ENCODE measurements at places on chromosomes 6 and 20. TPM values are rescaled to one million over a fixed set of nuclear protein-coding genes. Genes with fewer than 3 reads are reported as not detected.
A peak's percentile ranks its signal among the peaks of the same experiment; 100 is the strongest.

- no peak for DNase-seq
Measured at GRCh38 chr6:5090603-5091002, 5.5 kb downstream of the PPP1R3G start.

- DNase-seq: no peak
Measured at GRCh38 chr20:7879883-7880282, 60.4 kb downstream of the HAO1 start.

- peak; percentile 66 for DNase-seq
Measured at GRCh38 chr6:149840345-149841075, 23.6 kb downstream of the LRP11 start.

The SPTLC3 gene
- polyA plus RNA-seq: 0.05 TPM

DNA sequence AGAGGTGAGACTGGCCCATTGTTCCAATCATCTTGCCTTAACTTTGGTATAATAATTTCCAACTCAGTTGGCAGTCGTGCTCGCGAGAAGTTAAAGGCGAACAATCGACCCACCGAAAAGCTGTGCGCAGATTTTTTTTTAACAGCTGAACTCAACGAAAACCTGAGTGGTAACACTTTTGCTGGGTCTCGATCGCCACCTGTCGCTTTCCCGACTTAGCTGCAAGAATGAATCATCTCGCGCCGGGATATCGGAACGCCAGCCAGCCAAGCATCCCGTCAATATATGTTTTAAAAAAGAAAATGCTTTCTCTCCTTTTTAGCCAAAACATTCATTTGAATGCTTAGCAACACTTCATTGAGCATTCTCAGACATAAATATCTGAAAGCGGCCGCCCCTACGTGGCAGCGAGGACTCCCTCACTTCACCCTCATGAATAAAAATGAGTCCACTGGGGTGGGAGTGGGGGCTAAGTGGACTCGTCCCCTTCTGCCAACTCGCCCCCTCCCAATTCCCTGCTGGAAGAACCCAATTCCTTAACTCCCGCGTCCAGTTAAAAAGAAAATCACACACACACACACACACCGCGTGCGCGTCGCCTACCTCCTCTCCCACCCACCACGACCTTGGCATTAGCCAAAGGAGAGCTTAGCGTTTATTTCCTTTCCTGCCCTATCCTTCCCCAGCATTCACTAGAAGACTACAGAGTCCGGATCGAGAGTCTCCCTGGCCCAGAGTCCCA, 1.5 kb downstream of the COL12A1 start:
- DNase-seq: peak; percentile 90

DNA sequence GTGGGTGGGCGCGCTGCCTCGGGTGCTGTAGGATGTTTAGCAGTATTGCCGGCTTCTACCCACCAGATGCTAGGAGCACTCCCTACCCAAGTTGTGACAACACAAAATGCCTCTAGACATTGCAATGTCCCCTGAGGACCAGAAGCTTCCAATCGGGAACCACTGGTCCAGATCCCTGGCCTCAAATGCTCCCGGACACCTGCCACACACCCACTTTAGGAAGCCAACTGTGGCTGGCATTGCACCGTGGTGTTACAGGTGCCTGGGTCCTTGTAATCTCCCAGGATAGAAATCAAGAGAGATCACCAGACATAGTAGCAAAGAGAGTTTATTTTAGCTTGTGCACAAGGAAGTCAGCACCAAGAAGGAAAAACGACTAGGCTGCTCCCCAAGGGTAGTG, 14.9 kb upstream of the RNASET2 start:
- DNase-seq: no peak

- no peak for DNase-seq
Measured at GRCh38 chr20:63957690-63958441, 1.6 kb upstream of the UCKL1 start.

GRCh38 chr6:16539086-16539931, 222.0 kb downstream of the ATXN1 start:
- DNase-seq: no peak

DNA sequence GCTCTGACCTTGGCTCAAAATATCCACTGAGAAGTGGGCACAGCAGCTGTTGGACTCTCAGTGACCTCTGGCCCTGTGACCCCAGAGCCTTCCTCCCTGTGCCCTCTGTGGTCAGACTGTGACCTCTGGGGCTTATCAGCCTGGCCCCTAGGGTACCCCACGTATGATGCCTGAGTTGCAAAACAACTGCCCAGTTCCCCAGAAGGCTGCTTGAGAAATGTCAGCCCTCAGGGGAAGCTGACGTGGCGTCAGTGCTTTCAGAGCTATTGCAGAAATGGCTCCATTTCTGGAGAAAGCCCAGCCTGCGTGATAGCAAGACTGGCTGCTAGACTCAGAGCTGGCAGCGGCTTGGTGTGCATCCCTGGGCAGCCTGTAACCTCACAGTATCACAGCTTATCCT, 31.5 kb upstream of the TGM2 start:
- no peak for DNase-seq

- no peak for DNase-seq
Measured at GRCh38 chr6:161162722-161163121, 111.1 kb downstream of the AGPAT4 start.

DNA sequence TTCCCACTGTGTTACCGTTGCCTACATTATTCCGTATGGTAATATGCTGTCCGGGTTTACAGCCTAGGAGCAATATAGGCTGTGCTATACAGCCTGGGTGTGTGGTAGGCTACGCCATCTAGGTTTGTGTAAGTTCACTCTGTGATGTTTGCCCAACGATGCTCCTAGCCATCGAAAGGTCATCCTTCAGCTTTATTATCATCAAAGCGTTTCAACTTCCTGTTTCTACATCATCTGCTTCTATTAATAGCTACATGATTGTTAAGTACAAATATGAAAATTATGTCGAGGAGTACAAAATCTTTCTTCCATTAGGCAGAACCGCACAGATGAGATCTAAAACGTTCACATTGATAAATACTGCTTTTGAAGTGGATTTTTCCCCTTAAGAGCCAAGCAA, 69.9 kb downstream of the PPP1R14C start:
- DNase-seq: no peak

GRCh38 chr6:50762798-50763197, 49.5 kb downstream of the TFAP2D start:
- DNase-seq: no peak

DNA sequence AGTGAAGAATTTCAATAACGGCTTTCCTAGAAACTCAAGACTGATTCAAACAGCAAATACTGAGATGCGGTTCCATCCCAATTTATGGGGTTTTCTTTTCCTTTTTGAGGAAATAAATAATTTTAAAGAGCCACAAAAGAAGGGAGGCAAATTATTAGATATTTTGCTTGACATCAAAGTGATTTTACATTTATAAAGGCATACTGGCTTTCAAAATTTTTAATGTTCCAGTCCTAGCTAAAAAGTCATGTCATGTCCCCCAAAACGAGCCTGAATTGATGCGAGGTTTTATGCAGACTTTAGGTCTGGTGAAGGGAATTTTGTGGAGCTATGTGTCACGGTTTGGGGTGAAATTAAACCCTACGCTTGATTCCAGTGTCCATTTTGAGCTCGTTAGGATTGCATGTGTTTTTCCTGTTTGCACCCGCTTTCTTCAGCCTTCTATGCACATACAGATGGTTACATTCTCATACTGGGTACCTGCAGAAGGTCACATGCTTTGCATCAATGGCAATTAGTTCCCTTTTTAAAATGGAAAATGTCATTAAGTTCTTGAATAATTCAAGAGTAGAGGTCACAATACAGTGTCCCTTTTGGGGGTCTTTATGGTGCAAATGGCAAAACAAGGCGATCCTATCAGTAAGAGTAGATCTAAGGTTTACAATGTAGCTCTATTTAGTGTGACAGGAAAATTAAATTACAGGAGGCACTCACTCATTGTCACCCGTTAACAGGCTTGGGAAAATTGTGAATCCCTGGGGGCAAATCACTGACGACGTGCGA, 17.3 kb downstream of the FOXA2 start:
- no peak for DNase-seq

DNA sequence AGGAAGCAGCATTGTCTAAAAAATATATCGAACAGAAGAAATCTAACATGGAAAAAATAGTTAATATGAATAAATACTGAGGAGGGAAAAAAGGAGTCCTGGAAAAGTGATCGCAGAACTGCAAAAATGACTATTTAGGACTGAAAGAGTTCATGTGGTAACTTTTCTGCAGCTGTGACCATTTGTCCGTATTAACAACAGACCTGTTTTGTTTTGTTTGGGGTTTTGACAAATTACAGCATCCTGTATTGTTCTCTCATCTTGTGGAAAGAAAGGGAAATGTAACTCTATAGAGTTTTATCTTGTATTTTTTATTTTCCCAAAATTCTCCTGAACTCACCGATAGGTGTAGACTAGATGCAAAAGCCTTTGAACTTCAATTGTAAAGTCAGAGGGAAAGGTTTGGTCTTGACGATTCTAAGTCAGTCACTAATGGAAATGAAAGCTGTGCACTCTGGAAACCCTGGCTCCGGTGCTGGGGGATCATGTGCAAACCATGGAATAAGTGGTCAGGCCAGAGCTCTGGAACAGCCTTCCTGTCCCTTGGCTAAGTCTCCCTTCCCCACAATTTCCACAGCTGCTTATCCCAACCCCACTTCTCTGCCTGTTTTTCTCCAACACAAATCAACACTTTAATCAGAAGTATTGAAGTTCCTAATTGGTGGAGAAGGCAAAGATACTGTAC, 51.2 kb upstream of the MARCKS start:
- DNase-seq: no peak

The MAS1 gene
- not detected for polyA plus RNA-seq

The HSD17B8 gene
- 8.4 TPM for polyA plus RNA-seq

- no peak for DNase-seq
Measured at GRCh38 chr6:37897818-37898515, 78.4 kb downstream of the ZFAND3 start.

DNA sequence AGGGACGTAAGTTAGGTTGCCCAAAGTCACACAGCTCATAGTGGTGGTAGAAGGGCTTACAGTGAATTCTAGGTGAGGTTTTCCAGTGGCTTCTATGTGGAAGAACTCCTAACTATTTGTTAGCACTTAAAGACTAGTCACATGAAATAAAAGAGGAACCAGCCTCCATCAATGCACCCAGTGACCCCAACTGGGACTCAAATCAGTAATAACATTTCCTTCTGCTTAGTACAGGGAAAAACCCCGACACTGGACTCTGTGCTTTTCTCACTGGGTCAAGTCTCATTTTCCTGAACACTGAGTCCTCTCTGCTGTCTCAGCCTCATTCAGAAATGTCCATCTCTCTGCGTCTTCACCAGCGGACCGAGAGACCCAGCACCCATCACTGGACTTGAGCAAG, 89.2 kb downstream of the SLC22A23 start:
- no peak for DNase-seq

DNA sequence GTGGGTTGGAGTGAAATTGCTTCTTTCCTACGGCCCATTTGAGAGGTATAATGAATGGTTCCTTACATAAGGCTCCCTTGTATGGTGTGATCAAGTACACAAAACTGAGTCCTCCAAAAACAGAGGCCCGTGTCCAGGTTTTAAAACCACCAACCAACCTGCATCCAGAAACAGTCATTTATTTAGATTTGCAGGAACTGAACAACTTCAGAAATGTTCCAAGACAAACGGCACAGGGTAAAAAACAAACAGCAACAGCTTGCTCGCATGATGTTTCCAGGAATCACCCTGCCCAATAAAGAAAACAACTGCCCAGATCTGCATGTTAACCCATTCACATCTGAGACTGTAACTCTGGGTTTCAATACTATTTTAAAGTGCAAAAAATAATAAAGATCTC, 40.2 kb upstream of the TRAM2 start:
- DNase-seq: no peak

The TGM6 gene
- not detected for polyA plus RNA-seq

The TTBK1 gene
- 0.06 TPM for polyA plus RNA-seq

The GABRR2 gene
- 1.4 TPM for polyA plus RNA-seq

The PSMG4 gene
- polyA plus RNA-seq: 46.0 TPM

The GRM1 gene
- polyA plus RNA-seq: 0.03 TPM

DNA sequence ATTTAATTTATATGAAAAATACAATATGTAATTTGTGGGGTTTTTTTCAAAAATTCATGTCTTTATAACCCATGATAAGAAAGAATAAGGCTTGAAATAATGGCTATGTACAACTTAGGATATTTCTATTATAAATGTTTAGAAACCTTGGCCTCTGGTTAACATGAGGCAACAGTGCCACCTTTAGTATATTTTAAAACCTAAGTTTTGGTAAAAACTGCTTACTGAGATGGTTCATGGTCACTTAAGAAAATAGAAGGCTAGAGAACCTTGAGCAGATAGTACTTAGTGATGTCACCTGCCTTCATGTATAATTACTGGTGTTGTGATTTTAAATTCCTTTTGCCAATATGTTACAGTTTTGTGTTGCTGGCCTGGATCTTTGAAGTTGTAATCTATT, 176.4 kb downstream of the ADGB start:
- peak; percentile 2 for DNase-seq

The PLEKHG1 gene
- polyA plus RNA-seq: 8.8 TPM

GRCh38 chr20:64161356-64162238, 2.7 kb upstream of the MYT1 start:
- peak; percentile 35 for DNase-seq

DNA sequence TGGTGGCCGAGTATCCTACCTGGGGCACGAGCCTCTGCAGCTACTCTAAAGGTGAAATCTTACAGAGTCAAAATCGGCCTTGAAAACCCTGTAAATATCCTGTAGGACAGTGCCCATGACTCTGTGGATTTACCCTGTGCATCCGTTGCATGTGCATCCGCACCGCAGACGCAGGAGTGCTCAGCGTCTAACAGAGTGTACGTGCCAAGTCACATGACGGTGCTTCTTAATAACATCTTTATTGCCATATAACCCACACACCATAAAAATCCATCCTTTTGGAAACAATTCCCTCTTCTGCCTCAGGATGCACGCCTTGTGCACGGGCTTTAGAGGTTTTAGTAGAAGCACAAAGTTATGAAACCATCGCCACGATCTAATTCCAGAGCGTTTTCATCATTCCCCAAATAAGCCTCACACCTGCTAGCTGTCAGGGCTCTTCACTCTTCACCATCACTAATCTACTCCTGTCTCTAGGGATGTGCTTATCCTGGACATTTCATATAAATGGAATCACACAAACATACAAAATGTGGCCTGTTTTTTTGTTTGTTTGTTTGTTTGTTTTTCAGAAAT, 384.5 kb upstream of the SULF2 start:
- no peak for DNase-seq

GRCh38 chr6:168292826-168293225, 26.8 kb downstream of the DACT2 start:
- DNase-seq: no peak

DNA sequence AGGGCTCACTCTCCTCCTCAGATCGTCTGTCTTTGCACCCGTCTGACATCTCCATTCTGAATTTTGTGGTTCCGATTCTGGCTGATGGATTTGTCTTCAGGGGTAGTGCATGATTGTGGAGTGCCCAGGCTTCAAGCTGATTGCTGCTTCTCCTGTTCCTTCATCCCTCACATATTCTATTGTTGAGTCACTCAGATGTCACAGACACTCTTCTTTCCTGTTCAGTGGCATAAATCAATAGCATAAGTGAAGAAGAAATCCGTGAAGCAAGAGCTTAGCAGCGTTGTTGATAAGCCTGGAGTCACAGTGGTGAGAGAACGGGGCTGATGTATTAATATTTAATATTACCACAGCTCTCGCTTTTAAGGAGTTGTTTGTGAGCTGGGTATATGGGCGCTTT, 152.5 kb downstream of the MTHFD1L start:
- no peak for DNase-seq

The ESR1 gene
- polyA plus RNA-seq: 0.01 TPM

GRCh38 chr20:36872852-36873251, 3.1 kb upstream of the TLDC2 start:
- no peak for DNase-seq

Measured in endothelial cell of umbilical vein (primary cell).